ENCODE measurements at places on chromosomes 11 and 22.

GRCh38 chr11:28459912-28460311 lies 351.7 kb downstream of the METTL15 start:
- DNase-seq: no peak

GRCh38 chr11:6238902-6239301 lies at the start of gene CNGA4:
Gene CNGA4, plus strand, starts transcription at chr11:6239089. Its CDS starts 118 bp downstream, at chr11:6239207.
- DNase-seq: no peak

GRCh38 chr11:117295438-117296137 lies 4.4 kb downstream of the BACE1-AS start:
- no peak for DNase-seq

GRCh38 chr22:45262931-45263462 lies 21.8 kb upstream of the UPK3A start:
- DNase-seq: no peak

DNA sequence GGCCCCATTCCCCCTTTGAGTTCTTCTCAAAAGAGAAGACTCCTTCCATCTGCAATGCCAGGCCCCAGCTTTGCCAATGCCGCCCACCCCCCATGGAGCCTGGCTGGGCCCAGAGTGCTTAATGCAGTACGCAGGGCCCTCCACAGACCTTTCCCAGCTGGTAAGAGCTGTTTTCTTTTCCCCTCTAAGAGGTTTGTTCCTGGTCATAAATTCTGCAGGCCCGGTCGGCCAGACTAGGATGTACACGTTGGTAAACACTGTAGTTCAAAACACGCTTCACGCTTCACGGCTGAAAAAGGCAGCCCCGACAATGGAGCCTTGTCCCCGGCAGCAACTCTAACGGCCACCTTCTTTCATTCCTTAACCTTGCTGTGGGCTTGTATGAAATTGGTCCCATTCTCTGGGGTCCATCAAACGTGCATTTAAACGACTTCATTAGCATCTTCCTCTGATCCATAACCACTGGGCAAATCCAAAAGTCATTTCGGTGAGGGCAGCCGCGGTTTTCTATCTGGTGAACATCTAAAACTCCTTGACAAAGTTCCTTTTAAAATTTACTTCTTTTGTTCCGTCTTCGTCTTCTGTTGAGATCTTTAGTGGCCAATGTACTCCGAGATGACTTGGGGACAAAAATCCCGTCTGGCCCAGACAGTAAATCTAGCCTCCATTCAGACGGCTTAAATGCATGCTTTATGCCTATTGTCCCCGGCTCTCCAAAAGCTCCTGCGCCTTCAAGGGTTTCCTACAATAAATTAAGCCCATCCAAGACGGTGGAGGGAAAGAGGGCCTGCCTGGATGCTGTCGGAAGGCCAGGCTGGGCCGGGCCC lies 60.0 kb upstream of the MYEOV start:
- no peak for DNase-seq

DNA sequence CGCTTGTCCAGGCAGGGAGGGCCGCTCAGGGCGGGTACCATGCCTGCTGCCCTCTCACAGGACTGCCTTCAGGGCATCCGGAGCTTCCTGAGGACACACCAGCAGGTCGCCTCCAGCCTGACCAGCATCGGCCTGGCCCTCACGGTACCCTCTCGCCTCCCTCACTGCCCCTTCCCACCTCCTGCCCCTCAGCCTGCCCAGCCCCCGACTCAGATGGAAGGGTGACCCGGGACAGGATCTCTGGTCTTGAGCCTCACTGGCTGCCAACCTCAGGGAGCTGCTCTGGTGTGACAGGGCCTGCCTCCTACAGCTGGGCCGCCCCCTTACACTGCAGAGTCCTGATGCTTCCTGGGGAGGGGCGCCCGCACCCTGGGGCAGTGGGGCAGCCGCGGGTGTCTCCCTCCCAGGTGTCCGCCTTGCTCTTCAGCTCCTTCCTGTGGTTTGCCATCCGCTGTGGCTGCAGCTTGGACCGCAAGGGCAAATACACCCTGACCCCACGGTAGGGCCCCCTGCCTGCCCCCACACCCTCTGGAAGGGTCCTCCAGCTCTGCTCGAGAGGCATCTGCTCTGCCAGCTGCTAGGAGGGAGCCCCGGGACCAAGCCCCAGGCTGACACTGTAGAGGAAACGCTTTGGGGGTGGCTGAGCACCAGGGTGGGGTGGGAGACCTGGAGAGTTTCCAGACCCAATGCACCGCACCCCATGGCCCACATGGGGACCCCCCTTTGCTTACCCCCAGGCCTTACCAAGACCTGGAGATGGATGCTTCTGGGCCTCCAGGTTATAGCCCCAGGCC lies 14.6 kb downstream of the TSPAN32 start:
- DNase-seq: no peak

GRCh38 chr11:45395947-45396346 lies 109.8 kb upstream of the SYT13 start:
- no peak for DNase-seq

GRCh38 chr11:102318469-102318868 lies 1.2 kb downstream of the BIRC3 start:
- no peak for DNase-seq

GRCh38 chr11:93517611-93518010 lies 25.6 kb downstream of the SMCO4 start:
- no peak for DNase-seq

- DNase-seq: no peak
These were observed 74.0 kb upstream of the WNT11 start for GRCh38 chr11:76280151-76280881.

- no peak for DNase-seq
These were observed 4.6 kb upstream of the CST6 start for GRCh38 chr11:66007201-66007634.

DNA sequence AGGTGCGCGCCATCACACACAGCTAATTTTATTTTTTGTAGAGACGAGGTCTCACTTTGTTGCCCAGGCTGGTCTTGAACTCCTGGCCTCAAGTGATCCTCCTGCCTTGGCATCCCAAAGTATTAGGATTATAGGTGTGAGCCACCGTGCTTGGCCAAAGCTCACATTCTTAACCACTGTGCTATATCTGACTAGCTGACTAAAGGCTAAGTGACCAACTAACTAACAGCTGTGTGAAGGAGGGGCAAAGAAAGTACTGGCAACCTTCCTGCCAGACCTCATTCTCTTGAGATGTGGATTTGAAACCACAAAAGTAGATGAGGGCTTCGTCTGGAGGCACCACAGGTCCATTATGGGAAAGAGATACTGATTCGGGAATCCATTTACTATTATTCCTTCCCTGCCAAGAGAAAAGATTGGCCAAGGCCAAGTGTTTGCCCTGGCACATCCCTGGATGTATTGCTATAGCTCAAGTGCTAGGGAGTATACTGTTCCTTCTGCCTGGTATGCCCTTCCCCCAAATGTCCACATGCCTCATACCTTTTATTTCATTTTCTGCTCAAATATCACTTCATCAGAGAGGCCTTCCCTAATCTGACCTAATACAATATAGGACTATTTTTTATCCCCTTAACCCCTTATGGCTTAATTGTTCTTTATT lies 52.7 kb upstream of the RRM1 start:
- no peak for DNase-seq

All from stimulated activated CD4-positive, alpha-beta T cell treated with anti-CD3 and anti-CD28 coated beads, Interleukin-1b, Interleukin-23, amount 100 ng/mL, for 1 hour (primary cell).